SK-MEL-5 (cell line): ENCODE measurements at places on chromosomes 4 and X. TPM values are rescaled to one million over a fixed set of nuclear protein-coding genes. Genes with fewer than 3 reads are reported as not detected.

The MAOA gene
- total RNA-seq = 0.21 and 0.32 TPM in 2 replicates

The PHKA1 gene
- 4.0 and 4.1 TPM in 2 replicates for total RNA-seq

The PTPN13 gene
- 47.9 and 54.6 TPM in 2 replicates for total RNA-seq

The SCML1 gene
- 5.6 and 6.0 TPM in 2 replicates for total RNA-seq

The GYPB gene
- not detected in 2 replicates for total RNA-seq

The CFAP299 gene
- not detected in 2 replicates for total RNA-seq

The CT83 gene
- total RNA-seq = 0.83 and 1.8 TPM in 2 replicates

GRCh38 chr4:102036619-102037376 is 246.3 kb downstream of the BANK1 start:
- no peak for DNase-seq

DNA sequence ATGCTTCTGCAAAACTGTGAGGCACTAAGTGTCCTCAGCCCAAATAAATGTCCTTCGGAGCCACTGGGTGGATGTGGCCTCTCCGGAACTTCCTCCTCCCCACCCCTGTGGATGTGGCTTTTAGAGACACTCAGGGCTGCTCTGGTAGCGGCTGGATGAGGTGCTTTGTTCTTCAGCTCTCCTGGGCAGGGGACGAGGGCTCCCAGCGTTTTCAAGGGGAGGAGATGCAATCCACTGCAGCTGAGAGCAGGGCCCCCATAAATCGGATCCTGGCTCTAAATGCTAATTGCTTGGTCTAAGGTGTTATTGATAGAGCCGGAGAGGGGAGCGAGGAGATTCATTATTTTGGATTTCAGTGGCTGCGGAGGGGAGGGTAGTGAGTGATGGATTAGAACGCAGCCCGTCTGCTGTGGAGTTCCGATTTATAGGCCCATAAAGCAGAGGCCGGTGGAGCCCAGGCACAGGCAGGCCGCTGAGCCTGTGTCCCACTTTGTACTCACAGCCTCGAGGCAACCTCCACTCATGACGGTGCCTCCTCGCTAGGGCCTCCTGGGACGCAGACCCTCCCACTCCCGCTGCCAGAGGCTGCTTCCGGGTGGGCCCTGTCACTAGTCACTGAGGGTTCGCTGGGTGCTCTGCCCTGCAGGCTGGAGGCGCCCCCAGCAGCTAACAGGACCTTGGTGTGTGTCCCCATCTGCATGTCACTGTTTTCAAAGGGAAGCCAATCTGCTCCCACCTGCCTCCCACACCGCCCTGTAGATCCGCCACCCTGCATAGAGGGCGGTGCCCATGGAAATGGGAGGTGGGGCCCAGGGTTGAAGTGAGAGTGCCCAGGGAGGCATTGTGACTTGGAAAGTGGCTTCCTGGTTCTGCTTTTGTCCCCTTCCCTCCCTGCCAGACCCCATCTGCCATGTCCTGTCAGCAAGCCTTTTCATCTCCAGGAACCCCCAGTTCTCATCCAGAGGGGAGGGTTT is 135.4 kb upstream of the PSAPL1 start:
- no peak for DNase-seq

DNA sequence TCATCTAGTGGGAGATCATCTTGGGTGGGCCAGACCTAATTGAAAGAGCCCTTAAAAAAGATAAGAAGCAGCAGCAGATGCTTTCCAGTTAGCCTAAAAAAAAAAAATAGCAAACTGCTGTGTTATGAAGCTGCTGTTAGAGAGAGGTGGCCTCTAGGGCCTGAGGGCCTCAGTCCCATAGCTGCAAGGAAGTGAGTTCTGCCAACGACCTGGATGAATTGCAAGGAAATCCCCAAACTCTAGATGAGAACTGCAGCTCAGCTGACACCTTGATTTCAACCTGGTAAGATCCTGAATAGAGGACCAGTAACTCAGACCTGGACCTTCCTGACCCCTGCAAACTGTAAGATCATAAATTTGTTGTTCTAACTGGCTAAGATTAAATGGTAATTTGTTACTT is 275.2 kb downstream of the TENM3 start:
- DNase-seq = no peak

- DNase-seq = no peak
Measured at GRCh38 chrX:46967547-46967946, 55.3 kb downstream of the JADE3 start.

DNA sequence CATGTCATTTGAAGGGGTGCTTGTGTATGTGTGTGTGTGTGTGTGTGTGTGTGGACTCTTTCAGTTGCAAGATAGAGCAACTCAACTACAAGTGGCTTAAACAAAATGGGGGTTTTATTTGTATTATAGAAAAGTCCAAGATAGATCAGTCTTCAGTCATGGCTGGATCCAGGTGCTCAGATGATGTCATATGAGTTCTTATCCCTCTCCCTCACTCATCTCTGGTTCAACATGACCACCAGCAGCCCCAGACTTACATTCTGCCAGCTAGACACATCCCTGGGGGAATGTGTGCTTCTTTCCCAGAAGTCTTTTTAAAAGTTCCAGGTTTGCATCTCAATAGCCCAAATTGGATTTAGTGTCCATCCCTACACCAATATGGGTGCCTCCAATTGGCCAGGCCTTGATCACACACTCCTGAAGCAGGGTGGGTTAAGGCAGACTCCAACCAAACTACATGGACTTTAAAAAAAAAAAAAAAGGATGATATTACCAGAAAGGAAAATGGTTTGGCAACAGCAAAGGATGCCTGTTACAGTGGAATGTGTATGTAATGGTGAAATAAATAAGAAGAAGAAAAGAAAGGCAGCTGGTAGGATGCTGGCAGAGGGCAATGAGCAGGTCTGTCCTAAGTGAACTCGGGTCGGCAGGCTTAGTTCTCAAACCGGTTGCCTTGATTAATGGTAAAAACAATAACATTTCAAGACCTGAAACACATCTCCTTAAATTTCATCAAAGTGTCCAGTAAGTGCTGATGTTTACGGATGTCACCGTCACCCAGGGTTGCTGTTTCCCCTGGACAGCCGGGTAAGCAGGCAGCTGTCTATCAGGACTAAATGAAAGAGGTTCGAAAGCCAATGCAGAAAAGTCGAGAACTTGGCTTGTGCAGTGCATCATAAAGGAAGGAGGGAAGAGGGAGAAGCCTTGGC is 107.7 kb downstream of the SMIM20 start:
- no peak for DNase-seq

- no peak for DNase-seq
Measured at GRCh38 chrX:31331928-31332327, 260.1 kb upstream of the FTHL17 start.

DNA sequence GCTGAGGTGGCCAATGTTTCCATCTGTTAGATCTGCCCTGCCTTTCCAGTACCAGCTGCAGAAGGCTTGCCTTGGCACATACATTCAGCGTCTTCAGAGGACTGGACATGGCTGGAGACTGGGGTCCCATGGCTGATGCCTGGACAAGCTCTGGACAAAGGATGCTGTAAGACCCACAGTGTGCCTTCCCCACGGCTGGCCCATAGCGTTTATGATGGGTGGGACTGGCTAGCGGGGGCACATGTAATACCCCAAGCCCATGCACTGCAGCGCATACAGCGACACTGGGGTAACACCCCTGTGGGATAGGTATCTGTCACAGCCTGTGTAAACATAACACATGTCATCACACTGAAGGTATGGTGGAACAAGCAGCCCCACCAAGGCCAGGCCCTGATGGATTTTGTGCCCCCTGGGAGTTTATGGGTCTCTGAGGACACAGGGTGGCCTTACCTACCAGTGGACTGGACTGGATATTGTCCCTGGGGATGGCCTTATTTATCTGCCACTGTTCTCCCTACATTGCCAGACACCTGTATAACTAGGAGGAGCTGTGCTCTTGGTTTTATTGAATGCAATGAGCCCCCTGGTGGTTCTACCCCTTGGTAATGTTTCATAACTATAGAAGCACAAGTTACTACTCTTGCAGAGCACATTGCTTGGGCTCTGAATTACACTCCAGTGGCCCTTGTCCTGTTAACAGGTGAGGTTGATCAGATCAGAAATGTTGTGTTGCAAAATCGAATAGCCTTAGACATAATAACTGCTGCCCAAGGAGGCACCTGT is 34.3 kb upstream of the TACR3 start:
- DNase-seq = peak; percentile 11

- DNase-seq = no peak
Measured at GRCh38 chr4:74408639-74409038, 36.3 kb upstream of the AREG start.

DNA sequence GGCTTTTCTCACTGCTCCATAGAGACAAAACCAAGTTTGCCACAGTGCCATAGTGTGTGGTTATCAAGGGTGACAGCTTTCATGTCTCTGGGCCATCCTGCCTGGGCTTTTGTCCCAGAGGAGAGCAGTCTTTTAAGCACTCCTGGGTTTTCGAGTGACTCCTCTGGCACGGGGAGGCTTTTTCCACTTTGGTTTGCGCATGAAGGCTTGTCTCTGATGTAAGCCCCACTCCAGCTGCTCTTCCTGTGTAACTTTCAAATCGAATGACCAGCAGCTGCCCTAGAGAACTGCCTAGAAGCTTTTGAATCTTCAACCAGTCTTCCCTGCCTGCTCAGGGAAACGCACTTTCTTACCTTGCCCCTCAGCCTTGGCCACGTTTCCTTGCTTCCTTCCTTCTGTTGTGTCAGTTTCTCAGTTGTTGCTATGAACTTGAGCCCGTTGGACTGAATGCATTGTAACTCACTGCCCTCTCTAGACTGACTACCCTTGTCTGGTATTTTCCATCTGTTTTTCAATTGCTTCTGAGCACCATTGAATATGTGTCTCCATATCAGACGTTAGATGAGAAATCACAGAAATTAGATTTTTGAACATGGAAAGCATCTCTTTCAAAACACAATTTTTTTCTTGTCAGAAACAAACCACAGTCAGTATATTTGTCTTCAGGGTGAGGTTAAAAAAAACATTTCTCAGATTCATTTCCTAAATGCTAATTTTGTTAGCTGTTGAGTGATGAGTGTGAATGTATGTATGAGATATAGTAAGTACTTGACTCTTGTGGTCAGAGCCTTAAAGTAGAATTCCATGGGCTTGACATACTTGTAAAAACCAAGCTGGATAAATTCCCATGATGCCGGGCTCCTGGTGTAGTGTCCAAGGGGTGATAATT is 45.3 kb downstream of the SLC9A6 start:
- no peak for DNase-seq

DNA sequence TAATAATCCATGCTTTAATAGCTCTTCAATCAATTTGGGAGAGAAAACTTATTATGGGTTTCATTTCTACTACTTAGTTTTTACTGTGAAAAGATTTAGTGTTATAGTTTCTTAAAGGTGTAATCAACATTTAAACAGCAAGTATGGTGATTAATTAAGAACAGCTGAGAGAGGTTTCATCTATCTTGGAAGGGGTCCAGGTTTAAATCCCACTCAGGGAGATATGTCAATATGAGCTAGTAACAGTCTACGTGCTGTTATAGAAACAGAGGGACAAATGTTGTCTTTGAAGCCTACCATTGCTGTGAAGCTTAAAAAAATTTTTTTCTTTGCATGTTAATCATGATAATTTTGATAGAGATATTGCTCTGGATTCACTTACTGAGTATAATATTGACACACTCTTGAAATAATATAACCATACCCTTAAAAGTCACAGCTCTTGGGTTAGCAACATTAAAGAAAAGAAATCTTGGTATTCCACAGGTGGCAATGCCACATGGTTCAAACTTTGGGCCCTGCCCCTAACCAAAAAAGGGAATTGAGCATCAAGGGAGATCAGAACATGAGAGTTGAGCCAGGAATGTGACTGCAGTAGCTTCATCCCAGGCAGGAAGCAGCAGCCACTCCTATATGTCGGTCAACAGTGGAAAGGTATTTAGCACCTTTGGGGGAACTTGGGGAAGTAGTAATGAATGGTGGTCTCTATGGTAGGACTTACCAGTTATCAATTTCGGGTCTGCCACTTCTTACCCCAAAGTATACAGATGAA is 107.8 kb downstream of the ANK2 start:
- DNase-seq = no peak

DNA sequence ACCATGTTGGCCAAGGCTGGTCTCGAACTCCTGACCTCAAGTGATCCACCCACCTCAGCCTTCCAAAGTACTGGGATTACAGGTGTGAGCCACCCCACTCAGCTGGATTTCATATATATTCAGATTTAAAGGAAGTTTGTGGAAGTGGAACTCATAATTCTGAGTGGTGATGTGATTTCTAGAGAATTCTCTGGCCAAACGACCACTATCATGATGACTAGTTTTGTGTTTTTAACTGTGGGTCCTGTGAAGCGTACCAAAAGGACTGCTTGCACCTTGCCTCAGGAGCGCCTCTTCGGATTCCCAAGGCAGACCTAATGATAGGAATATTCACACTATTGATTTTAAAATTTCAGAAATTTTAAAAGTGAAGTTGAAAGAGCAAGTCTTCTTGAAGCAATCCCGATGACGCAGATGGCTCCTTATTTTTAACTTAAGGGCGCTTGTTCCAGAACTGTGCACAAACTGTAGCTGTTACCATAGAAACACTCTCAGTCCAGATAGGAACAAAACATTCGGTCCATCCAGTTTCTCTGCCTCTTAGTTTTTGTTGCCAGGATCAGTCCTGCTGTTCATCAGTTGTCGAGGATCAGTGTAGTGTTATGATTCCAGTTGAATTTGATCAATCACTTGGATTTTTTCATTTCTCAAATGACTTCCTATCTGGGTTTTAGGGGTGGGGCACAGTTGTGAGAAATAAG is 51.7 kb upstream of the CLCN4 start:
- DNase-seq = no peak

DNA sequence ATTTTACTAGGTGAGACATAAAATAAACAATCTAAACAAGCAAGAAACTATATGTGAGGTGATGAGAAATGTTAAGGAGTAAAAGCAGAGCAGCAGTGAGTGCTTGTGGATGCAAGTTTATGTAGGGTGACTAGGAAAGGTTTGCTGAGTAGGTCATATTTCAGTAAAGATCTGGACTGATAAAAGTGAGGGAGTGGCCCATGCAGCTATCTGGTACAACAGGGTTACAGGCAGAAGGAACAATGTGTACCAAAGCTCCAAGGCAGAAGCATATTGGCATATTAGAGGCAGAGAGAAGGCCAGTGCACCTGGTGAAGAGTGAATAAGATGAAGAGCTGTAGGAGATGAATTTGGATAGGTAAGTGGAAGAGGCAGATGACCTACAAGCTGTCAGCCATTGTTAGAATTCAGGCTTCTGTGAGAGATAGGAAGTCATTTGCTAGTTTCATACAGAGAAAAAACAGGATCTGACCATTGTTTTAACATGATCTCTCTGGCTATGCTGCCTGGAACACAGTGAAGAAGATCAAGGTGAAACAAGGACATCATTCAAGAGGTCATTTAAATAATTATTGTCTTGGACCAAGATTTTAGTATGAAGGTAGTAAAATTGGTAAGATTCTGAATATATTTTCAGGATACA is 274.6 kb downstream of the ANKRD50 start:
- DNase-seq = no peak
